Mammary epithelial cell (primary cell): ENCODE measurements at places on chromosomes 7 and 10.

DNA sequence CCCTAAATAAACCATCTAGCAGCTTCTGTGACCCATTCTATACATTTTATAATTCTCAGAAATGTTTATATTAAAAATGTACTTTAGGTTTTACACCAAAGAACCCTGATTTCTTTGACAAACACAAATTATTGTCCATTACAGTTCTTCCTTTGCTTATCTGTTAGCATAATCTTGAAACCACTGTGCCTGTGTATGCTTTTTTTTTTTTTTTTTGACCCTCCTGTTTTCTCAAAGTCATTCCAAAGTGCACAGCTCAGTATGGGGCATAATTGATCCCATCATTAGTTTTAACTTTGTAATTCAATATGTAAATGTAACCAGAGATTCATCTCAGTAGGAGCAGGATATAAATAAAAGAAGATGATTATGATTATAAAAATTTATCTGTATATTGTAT lies 229.3 kb downstream of the DGKB start:
- no peak for DNase-seq

DNA sequence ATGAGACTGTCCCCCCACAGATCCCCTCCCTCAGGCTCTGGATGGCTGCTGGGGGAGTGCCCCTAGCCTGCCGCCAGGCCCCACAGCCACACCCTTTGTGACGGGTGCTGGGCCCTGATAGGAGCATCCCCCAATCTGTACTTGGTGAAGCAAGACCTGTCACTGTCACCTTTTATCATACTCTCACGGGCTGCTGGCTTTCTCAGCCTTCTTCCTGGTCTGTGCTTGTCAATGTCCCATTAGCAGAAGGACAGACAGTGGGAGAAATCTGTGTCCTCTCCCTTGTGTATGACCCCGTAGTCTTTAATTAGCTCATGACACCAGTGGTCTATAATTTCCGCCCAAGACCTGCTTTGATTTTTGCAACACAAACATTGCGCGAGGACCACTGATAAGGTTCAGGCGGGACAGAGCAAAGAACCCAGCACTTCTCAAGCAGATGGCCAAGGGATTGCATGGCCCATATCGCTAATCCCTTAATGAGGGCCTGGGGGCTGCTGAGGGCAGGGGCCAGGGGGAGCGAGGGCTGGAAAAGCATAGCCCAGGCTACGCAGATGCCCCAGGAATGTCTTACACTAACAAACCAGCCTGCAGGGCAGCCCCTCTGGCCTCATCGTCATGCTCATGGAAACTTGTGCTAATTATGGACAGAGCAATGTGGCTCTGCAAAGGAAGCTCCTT lies 127.8 kb downstream of the PTPN20 start:
- DNase-seq = no peak

GRCh38 chr7:150417863-150418262 lies 32.6 kb upstream of the GIMAP8 start:
- DNase-seq = no peak

- DNase-seq = no peak
These were observed 131.4 kb downstream of the MGMT start for GRCh38 chr10:129598413-129598812.

DNA sequence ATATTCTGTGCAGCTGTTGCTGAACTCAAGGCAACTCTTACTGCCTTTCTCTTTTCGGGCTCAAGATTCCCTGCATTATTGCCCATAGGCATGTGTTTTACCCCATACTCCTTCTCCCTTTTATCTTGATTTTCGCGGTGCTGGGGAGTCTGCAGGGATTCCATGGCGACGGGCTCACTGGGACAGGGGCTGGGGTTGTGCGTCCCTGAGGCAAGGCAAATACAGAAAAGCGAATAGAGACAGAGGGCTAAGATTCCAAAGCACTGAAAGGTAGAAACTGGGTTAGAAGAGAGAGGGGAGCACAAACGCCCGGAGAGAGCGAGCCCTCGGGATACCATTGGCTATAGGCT lies 519 bp upstream of the RPP38 start:
- DNase-seq = no peak

GRCh38 chr7:92645114-92646061 lies 55.2 kb upstream of the FAM133B start:
- peak; percentile 68 for DNase-seq

- no peak for DNase-seq
These were observed 59.6 kb downstream of the NEUROG3 start for GRCh38 chr10:69513617-69514016.

DNA sequence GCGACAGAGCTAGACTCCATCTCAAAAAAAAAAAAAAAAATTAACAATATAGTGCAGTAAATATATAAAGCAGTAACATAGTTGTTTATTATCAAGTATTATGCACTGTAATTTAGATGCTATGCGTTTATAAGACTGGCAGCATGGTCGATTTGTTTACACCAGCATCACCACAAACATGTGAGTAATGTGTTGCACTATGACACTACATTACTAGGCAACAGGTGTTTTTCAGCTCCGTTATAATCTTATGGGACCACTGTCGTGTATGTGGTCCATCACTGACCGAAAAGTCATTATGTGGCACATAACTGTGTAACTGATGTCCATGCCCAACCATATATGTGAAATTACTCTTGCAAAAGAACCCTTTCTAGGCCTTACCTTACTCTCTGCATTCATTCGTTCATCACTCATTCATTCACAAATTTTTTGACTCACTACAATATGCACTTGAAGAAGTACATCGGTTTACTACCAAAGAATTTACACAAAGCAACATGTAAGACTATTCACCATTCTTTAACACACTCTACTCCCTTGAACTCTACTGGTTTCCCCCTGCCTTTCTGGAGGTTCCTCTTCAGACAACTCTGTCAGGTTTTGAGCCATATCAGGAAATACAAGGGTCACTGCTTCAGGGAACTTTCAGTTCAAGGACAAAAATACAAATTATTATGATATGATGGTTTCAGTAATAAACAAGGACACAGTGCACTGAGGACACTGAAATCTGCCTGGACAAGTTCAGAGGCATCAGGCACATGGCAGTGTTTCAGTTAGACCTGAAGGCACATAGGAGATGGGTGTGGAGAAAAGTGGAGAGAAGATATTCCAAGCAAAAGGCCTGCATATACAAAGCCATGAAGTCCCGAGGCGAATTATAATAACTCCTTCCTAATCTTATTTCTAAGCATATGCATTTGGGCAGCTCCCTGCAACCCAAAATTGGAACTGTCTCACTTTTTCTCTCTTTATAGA lies 17.4 kb downstream of the ITGB1 start:
- DNase-seq = peak; percentile 29

DNA sequence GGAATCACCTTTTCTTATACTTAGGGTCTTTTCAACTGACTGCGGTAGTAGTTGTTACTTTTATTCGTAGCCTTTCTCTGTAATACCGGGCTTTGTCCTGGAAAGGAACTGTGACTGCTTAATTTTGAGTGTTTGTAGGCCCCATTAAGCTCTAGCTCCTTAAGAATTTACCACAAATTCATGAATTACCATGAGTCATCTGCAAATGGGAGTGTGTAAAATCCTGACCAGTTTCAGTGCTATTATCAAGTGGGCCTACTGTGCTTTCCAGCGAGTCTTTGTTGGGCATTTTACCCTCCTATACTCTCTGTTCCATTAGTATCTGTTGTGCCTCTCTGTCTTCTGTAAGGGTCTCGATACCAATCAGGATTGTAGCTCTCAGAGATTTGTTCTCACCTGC lies 49.7 kb downstream of the ZMYND11 start:
- peak; percentile 42 for DNase-seq

DNA sequence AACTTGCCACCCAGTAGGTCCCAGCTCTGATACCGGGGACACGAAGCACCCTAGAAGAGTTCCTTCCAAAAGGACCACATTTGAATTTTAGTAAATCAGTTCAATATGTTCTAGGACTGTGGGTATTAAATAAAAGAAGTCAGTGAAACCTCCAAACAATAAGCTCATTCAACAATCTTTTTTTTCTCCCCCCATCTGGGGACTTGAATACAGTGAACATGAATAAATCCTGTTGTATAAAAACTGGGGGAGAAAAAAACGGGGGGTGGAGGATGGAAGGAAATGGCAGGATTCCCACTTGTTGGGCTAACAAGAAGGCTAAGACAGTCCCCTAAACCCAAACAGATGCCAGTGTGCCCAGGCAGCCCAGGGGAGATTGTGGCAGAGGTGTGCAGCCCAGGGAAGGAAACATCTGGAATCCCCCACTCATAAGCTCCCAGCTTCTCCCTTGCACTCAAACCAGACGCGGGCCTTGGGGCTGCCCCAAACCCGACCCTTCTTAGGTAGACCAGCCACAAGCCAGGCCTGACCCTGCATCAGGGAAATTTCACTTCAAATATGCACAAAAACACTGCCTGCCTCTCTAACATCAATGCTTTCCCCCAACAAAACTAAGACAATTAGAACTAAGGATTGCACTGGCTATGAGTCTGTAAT lies 8.8 kb downstream of the AFAP1L2 start:
- DNase-seq = no peak

DNA sequence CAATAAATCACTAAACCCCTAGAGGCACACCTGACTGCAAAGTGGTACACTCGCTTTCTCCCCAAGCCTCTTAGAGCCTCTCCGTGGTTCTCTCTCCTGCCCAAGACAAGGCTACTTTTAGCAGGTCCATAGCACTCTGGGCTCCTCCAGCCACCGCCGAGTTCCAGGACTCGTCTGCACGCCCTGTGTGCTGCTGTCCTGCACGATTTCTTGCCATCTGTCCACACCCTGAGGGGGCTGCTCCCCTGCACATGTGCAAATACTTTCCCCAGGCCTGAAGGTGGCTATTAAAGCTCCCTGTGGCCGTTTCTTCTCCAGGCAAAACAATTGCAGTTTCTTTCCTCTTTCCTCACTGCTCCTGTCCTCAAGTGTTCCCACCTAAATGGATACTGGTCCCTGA lies 414.3 kb downstream of the PLXNA4 start:
- no peak for DNase-seq

DNA sequence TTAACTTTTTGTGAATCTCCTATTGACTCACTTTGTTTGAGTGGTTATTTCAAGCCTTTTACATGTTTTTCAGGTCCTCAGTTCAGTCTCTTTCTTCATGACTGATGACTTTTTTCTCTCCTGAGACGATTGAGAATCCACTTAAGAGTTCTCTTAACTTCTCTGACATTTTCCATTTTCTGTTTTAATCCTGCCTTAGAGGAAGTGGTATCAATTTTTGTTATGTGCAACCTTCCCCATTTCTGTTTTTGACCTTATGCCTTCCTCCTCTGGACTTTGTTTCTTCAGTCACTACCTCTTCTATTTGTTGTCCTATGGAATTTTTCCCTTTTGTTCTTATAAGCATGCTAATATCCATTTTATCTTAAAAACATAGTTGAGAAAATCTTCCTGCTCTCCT lies 2.4 kb downstream of the PSMC2 start:
- DNase-seq = no peak

DNA sequence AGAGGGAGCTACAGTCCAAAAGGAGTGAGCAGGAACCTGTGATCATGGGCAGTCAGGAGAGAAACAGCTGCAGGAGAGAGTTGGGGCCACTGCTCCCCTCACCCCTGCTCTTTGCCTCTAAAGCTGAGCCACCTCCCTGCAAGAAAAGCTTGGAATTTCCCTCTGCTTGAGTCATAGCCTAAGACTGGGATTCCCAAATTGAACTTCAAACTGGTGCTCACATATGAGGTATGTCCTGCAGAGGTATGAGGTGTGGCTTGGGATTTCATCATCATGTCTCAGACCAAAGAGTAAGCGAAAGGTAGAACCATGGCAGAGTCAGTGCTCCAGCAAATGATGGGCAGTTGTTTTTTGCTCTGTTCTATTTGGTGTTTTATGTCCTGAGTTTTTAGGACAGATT lies 237.1 kb upstream of the NRP1 start:
- DNase-seq = peak; percentile 95

- peak; percentile 48 for DNase-seq
These were observed 32.0 kb upstream of the HABP2 start for GRCh38 chr10:113520690-113521474.

DNA sequence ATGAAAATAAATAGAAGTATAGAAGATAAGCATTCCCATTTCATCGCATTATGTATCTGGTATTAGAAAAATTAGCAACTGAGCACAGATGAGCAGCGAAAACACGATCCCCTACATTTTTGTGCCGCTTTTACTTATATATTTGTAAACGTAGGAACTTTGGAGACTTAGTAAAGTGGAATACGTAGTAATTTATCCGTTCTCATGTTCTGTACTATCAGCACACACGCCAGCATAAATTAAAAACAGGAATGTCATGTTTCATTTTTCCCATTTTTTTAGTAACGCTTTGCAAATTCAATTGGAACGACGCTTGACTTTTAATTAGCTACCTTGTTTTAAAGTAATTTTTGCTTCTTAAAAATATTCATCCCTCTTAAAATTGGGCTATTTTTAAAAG lies 2.4 kb downstream of the ZNRF2 start:
- DNase-seq = no peak

- DNase-seq = no peak
These were observed 1.4 kb upstream of the LRRC61 start for GRCh38 chr7:150321788-150322113.

DNA sequence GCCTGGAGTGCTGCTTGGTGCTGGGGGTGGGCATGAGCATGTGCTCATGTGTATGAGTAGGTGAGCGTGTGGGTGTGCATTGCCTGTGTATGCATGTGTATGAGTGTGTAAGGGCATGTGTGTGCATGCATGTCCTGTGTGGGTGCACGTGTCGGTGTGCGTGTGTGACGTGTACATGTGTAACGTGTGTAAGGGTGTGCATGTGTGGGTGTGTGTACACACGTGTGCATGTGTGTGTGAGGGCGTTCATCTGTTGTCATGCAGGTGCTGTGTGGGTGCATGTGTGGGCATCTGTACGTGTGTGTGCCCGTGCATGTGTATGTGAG lies 30.3 kb downstream of the FAM20C start:
- DNase-seq = no peak

DNA sequence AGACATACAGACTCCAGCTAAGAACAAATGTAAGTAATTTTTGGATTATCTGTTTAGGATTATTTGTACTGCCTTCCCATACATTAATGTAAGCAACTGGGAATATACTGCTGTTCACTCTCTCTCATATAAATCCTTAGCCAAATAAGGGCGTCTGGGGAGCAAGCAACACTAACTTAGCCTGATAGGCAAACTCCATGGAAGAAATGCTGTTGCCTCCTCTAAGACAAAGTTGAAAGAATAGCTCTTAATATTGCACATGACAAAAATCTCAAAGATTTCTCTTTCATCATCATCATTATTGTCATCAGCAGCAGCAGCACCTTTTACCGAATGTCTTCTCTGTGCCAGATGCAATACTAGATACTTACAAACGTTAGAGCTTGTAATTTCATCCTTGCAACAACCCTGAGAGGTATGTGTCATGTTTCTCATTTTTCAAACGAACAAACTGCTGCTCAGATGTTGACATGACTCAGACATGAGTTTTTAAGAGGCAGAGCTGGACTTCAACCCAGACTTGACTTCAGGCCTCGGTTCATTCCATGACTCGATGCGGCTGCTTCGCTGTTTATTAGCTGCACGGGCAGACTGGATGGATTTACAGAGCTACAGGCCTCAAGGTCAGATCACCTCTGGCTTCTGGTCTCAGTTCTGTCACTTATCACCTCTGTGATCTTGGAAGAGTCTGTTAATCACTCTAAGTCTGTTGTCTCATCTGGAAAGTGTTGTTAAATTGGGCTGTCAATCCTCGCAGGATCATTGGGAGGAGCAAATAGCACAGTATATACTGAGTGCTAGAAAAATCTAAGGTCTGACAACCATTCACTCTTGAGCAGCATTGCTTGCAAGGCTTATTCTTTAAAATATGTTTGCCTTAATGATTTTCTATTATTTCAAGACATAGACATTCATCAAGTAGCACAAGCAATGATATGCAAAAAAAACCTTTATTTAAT lies 126.3 kb upstream of the CELF2 start:
- DNase-seq = no peak

- no peak for DNase-seq
These were observed 42.5 kb downstream of the STK17A start for GRCh38 chr7:43625453-43625852.
